ENCODE measurements at places on chromosomes 12 and 14.

GRCh38 chr12:50984586-50985298 is 32.4 kb downstream of the HIGD1C start:
- DNase-seq: no peak

DNA sequence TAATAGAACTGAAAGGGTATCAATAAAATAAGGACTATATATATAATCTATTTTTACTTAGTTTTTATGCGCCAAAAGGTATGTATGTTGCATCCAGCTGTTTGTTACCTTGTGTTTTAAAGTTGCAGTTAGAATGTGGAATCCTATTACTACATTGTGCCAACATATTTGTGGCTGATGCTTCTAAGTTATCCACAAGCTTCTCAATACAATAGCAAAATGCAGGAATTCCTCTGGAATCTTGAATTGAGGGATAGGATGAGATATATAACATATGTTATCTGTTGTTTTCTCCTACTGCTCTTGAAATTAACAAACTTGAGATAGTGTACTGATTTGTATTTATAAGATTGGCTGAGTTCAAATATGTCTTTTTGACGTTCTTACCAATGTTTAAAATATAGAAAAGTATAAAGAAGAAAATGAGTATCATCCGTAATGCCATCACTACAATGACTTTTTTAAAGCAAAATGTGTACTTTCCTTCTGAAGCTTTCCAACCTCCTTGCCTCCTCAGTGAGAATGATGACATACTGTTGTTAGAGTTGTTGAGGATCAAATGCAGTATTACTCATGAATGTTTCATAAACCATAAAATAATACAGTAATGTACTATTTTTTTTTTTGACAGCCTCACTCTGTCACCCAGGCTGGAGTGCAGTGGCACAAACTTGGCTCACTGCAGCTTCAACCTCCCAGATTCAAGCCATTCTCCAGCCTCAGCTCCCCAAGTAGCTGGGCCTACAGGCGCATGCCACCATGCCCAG is 6.6 kb downstream of the RAP1B start:
- DNase-seq: no peak

DNA sequence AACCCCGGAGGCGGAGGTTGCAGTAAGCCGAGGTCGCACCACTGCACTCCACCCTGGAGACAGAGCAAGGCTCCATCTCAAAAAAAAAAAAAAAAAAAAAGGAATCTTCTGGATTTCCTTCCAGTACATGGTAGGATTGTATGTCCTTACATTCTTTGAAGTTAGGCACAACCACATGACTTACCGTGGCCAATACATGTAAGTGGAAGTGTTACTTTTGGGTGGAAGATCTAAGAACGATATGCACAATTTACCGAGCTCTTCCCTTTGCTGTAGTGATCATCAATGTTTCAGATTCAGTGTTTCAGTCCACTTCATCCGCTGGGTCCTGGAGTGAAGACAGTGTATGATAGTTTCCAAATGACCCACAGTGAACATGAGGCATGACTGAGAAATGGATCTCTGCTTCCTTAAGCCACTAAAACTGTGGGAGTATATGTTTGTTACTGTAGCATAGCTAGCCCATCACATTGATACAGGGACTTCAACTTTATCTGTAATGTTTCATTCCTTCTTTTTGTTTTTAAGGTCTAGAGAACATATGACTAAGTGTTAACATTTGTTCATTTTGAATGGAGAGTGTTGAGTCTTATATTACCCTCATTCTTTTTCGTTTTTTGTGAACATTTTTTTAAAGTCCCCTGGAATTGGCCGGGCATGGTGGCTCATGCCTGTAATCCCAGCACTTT is 18.5 kb upstream of the NINJ2 start:
- DNase-seq: no peak

- DNase-seq: no peak
Observed at GRCh38 chr12:132287391-132288238, 41.8 kb downstream of the GALNT9 start.

- DNase-seq: no peak
Observed at GRCh38 chr12:96364092-96364700, 36.0 kb downstream of the CDK17 start.

DNA sequence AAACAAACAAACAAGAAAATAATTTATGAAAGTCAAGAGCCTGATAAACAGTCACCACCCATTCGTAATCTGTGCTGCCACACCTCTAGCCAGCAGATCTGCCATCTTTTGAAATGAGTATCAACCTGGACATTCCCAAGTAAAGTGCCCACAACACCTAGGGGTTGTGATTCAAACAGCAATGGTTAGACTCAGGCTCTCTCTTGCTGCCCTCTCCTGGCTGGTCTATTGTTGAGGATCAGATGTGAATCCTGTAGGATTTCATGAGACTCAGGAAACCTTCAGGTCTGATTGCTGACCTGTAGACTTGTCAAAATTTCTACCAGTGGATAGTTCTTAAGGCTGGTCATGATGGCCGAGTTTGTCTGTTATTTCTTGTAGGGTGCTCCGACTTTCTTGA is 26.8 kb downstream of the DGLUCY start:
- DNase-seq: no peak

- no peak for DNase-seq
Observed at GRCh38 chr14:87160989-87161388, 832.0 kb downstream of the GALC start.

GRCh38 chr14:84225268-84225667 is 1304.7 kb upstream of the FLRT2 start:
- no peak for DNase-seq

DNA sequence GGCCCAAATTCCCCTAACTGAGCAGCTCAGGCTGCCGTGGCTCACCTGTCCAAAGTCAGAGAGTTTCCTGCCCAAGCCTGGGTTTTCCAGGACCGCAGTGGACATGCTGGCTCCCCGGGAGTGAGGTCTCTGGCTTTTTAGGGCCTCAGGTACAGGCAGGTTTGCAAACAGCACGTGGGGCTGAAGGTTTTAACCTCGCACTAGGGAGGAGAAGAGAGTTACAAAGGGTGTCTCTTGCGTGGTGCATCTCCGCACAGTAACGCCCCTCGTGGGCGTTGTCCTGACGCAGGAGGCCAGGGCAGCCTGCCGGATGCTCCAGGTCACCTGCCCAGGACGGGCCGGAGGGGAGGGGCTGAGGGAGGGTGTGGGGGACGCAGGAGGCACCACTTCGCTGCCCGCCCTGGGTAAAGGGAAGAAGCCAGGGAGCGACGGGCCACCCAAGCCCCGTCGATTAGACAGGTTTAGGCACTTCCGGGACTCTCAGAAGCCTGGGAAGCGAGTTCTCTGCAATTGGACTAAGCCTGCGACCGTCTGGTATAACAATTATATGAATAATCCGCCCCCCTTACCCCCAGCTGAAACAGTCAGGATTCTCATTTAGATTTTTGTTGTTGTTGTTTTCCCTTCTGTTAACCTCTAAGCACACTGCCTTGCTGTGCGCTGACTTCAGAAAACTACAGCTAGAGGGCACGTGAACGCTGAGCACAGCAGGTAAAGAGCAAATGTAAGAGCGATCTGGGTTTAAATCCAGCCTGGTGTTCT is at the start of gene PAH:
Gene PAH, minus strand, starts transcription at position 219 of the 762 bp plus-strand sequence. Its CDS starts 114 bp downstream, at position 105.
- no peak for DNase-seq

GRCh38 chr12:101490286-101490920 is 15.3 kb downstream of the SPIC start:
- no peak for DNase-seq

DNA sequence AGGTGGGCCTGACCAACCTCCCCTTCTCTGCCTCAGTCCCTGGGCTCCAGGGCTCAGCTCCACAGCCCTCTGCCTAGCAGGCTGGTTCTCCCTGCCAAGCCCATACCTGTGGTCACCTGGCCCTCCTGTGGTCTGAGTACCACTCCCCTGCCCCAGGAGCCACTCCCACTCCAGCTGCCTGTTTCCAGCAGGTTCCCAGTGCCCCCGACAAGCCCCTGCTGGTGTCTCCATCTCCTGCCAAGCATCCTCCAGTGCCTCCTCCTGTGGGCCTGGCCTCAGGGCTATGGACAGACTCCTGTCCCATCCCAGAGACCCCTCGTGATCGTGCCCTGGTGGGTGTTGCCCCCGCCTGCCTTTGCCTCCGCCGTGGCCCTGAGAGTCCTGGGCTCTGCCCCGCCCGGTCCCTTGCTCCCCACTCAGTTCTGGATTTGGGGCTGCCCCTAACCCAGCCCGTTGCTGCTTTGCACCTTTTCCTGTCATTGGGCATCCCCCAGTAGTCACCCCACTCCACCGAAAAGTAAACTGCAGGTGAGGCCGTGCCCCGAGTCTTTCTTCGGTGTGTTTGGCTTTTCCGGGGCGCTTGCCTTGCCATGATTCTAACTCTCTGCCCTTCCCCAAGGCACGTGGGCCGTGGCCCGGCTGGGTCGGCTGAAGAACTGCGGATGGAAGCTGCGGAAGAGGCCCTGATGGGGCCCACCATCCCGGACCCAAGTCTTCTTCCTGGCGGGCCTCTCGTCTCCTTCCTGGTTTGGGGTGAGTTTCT is 9.8 kb downstream of the MEG3 start:
- DNase-seq: no peak
